Esophagus squamous epithelium (tissue), 5 donors: ENCODE measurements at places on chromosomes 5 and 9.

DNA sequence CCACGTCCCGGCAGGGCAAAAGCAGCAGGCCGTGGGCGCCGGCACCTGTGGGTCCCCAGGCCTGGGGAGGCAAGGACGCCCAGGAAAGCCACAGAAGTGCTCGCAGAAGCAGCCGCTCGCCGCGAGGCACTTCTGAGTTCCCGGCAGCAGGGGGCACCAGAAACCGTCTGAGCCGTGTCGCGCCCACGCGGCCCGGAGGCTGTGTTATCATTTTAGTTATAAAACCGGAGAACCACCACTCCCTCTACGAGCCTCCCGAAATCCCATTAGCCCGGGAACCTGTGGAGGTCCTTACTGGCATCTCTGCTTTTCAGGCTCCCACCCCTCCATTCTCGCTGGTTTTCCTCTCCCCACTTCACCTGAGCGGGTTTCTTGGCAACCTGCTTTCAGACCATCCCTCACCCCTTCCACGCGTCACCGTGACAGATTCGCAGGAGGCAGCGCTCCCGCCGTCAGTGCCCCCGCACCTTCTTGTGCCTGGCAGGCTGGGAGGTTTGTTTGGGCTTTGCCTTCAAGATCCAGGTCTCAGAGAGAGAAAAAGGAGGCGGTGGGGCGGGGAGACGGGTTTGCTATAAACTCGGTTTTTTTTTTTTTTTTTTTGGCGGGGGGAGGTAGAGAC lies 2.3 kb downstream of the GDNF start:
- DNase-seq = no peak

- no peak for DNase-seq
Measured at GRCh38 chr9:109488791-109489492, 9.2 kb downstream of the PTPN3 start.

DNA sequence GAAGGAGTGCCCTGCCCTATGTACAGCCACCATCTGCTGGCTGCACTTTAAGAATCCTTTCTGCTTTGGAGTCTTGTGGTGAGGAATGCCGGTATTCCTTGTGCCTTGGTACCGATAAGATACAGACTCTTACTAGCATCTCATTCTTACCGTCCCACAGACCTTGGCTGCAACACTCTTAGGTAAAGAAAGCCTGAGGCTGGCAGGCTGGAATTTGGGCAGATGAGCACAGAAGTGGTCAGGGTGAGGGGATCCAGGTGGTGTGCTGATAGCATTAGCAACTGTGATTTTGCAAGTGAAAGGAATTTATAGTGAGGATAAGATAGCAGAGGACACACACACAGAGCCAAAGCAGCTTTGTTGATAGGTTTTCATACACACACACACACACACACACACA lies 198.1 kb downstream of the ENC1 start:
- DNase-seq = no peak

GRCh38 chr9:84738353-84738752 lies 68.8 kb downstream of the NTRK2 start:
- no peak for DNase-seq

DNA sequence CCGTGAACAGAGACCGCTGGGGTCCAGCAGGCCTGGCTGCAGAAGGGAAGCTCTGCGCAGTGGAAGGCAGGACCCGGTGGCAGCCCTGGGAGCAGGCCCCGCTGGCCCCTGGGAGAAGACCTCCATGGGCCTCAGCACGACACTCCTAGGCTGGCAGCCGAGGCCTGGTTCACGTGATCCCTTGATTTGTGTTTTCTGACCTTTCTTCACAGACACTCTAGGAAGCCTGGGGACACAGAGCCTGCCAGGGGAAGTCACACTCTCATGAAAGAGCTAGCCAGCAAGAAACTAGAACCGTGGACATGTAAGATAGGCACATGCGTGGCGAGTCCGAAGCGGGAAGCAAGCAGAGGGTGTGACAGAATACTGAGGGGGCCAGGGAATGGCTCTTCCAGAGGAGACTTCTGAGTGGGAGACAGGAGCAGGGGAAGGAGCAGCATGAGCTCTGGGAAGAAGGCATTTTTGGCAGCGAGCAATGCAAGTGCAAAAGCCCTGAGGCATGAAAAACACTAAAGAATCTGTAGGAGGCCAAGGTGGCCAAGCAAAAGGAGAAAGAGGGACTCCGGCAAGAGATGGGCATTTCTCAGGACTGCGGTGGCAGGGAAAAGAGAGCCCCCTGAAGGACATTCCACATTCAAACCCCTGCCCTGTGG lies 26.6 kb upstream of the IL17B start:
- DNase-seq = no peak

- no peak for DNase-seq
Measured at GRCh38 chr9:29691758-29692407, 2118.6 kb upstream of the C9orf72 start.

- no peak for DNase-seq
Measured at GRCh38 chr5:97628031-97628430, 445.0 kb upstream of the RIOK2 start.

- DNase-seq = no peak
Measured at GRCh38 chr5:143165049-143165880, 238.2 kb downstream of the NR3C1 start.

- DNase-seq = peak; percentile 26
Measured at GRCh38 chr9:124941679-124942561, 1.0 kb upstream of the GOLGA1 start.

DNA sequence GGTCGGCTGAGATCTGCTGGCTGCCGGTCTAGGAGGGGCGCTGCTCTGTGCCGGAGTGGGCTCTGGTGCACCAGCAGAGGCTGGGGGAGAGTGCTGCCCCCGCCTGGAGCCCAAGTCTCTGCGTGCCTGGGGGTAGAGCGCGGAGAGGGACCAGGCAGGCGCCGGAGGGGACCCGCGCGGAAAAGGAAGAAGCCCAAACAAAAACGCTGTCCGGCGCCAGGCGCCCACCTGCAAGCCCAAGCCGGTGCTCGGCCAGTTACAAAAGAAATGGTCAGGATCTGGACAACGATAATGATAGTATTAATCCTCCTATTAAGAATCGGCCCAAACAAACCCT lies 571 bp upstream of the S1PR3 start:
- no peak for DNase-seq

GRCh38 chr5:82418608-82418950 lies 140.4 kb upstream of the RPS23 start:
- DNase-seq = no peak

DNA sequence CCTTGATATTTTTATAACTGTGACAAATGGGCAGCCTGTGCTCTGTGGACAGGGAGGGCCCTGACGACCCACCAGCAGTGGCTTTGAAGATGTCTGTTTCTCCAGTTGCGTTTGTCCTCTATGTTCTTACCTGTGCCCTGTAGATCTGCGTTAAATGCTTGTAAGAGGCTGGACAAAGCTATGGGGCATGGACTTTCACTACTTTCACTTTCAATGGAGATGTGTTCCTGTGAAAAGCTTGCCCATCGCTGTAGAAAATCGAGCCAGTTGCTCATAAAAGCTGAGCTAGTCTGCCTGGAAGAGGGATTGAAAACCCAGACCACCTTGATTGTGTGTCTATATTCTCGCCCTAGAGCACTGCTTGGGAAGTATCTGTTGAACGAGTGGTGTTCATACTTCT lies 74.1 kb downstream of the PSAT1 start:
- no peak for DNase-seq

GRCh38 chr5:139745132-139745799 lies 50.3 kb upstream of the PSD2 start:
- DNase-seq = no peak
